Activated naive CD4-positive, alpha-beta T cell treated with anti-CD3 and anti-CD28 coated beads, Interleukin-2, amount 50 U/mL, for 16 hours (primary cell): ENCODE measurements at places on chromosomes 7 and 10.

GRCh38 chr7:137574812-137575211, 231.3 kb upstream of the PTN start:
- no peak for DNase-seq

GRCh38 chr10:70974351-70974901, 86.1 kb upstream of the PCBD1 start:
- DNase-seq, result no peak

DNA sequence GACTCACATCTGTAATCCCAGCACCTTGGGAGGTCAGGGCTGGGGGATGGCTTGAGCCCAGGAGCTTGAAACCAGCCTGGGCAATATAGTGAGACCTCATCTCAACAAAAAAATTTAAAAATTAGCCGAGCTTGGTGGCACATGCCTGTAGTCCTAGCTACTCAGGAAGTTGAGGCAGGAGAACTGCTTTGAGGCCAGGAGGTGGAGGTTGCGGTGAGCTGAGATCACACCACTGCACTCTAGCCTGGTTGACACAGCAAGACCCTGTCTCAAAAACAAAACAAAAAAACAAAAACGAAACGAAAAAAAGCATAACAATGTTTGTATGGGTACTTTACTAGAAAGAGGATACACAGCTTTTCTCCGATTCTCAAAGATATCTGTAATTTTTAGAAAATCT, 31.8 kb downstream of the WNT16 start:
- no peak for DNase-seq

GRCh38 chr7:19772841-19773760, at the start of gene TMEM196:
Gene TMEM196 (minus strand): TSS chr7:19773617. CDS start chr7:19772696, 921 bp downstream.
- DNase-seq, result no peak

GRCh38 chr7:157493017-157493416, 156.2 kb downstream of the DNAJB6 start:
- DNase-seq, result no peak
